ENCODE measurements at places on chromosomes 1 and 21.
A peak's percentile ranks its signal among the peaks of the same experiment; 100 is the strongest.

DNA sequence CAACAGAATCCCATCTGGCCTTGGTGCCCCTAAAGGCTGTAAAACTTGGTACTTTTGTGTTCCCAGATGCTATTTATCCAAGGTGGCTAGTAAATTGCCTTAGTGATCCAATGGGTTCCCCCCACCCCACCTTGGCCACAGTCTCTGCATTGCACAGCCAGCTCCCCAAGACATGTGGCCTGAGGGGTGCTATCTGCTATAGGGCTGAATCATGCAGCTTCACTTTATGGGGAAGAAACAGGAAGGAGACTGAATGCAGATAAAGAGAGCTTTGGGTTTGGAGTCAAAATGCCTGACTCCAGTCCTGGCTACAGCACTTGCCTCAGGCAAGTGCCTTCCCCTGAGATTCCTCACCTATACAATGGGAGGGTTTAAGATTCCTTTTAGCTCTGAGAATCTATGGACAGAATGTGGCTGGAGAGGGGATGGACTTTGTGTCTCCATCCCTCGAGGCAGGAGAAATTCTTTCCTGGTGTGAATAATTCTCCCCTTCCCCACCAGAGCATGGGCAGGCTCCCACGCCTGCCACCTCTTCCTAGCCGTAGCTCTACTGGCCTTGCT, 6.5 kb downstream of the RHEX start:
- DNase-seq: peak; percentile 75

DNA sequence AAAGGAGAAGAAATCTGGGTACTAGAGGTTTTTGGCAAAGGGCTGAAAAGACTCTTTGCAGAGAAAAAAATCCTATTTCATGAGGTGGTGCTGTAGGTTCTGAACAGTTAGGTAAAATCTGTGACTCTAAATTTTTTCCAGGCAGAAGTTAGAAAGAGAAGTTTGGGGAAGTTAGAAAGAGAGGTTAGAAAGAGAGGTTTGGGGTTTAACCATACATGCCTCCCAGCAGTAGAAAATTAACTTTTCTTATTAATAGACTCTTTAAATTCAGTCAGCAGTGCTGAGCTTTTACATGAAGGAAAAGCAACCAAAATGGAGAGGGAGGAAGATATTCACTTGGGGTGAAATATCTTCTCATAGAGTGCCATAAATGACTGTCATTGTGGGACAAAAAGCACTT, 12.2 kb downstream of the AMY1C start:
- DNase-seq: no peak

DNA sequence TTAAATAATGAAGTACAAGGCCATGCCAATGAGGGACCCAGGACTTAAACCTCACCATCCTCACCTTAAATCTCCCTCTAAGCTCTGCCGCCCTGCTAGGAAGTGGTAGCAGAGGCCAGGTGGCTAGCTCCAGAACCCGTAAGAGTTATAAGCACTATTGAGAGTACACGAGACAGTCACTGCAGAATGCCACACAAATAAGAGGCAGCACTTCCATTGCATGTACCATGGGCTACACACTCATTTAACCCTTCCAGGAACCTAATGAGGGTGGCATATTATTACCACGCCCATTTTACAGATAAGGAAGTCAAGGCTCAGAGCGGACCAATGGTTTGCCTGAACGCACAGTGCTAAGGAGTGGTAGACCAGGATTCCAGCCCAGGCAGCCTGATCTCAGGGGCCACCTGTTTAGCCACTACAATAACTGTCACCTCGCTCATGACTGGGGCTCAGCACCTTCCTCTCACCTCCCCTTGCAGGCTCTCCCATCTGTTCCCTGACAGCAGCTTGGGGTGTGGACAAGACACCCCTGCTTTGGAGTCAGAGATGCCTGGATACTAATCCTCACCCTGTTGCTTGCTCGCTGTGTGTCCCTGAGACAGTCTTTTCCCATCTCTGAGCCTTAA, 54.8 kb upstream of the ID3 start:
- no peak for DNase-seq

GRCh38 chr21:45992301-45993209, 11.0 kb downstream of the COL6A1 start:
- DNase-seq: no peak

DNA sequence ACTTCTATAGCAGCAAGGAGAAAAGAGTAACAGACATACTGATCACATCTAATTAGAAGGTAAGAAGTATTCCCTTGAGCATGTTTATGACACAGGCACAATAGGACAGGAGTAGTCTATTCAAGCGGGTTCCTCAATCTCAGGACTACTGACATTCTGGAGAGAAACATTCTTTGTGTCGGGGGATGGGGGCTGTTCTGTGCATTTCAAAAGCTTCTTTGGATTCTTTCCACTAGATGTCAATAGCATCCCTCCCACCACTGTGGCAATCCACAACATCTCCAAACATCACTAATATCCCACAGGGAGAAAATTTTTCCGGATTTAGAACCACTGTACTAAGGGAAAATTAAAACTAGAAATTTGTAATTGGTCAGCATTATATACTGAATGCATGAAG, 56.9 kb downstream of the ADAMTS5 start:
- no peak for DNase-seq

- no peak for DNase-seq
These were observed 32.1 kb downstream of the SH3BP5L start for GRCh38 chr1:248793592-248793991.

DNA sequence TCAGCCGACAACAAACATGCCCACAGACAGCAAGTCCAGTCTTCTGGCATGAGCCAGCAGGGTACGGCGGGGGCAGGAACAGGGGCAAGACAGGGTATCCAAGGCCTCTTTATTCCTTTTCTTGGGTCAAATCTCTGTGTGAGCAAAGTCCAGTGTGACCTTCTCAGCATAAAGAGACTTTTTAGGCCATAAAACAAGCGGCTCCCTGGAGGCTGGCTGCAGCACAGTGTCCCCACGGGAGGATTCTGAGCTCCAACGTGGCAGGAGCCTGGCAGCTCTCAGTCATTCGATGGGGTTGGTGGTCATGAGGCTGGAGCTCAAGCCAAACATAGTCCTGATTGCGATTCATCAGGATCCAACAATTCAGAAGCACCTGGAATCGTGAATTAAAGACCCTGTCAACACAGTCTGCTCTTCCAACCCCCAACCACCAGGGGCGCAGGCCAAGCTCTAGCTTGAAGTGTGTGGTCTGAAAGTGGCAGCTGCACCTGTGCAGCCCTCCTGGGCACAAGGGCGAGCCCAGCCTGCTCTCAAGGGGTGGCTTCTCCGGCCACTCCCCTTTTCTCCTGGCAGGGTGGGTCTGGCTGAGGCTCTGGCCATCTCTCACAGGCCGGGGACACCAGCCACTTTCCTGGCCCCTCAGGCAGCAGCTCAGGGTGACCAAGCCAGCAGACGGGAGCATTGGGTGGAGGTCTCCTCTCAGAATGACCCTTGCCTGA, 62.1 kb downstream of the SLC66A1 start:
- DNase-seq: peak; percentile 41

DNA sequence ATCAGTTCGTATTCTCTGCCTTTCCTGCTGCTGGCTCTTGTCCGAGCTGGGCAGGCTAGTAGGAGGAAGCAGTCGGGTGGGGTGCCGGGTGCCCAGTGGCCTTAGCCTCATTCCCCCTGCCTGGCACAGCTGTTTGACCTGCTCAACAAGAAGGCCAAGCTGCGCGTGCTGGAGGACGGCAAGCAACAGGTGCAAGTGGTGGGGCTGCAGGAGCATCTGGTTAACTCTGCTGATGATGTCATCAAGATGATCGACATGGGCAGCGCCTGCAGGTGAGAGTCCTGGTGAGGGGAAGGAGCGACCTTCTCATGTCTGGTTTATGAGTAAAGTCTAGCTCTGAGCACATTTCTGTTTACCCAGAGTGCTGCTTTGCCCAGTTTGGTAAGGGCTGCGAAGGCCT, 16.3 kb upstream of the RPS8 start:
- no peak for DNase-seq

- DNase-seq: no peak
These were observed 64.2 kb downstream of the SELENOF start for GRCh38 chr1:86849756-86850155.

DNA sequence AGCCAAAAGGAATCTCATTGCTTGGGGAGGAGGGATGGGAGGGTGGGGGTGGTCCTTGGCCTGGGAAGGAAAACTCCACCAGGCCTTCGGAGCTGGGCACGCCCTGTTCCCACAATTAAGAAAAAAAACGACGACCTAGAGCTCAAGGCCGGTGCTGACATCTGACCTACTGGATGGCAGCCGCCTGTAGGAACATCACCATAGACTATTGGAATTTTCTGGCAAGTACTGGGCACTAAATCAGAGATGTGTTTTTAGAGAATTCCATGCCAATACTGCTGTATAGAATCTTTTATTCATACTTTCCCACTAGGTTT, 729 bp downstream of the NADK start:
- peak; percentile 44 for DNase-seq

- no peak for DNase-seq
These were observed 70.6 kb upstream of the DYNLT5 start for GRCh38 chr1:66681686-66682085.

DNA sequence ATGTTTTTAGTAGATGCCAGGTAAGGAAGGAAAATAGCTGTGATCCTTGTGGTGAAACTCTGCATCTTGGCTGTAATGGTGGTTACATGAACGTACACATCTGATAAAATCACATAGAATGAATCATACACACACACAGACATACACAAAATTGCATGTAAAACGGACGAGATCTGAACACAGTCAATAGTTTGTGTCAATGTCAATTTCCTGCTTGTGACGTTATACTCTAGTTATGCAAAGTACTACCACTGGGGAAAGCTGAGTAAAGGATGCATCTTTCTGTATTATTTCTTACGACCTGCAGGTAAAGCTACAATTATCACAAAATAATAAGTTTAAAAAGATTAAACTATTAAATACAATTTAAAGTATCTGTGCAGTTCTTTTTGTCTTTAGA, 493.7 kb upstream of the ZP4 start:
- no peak for DNase-seq

DNA sequence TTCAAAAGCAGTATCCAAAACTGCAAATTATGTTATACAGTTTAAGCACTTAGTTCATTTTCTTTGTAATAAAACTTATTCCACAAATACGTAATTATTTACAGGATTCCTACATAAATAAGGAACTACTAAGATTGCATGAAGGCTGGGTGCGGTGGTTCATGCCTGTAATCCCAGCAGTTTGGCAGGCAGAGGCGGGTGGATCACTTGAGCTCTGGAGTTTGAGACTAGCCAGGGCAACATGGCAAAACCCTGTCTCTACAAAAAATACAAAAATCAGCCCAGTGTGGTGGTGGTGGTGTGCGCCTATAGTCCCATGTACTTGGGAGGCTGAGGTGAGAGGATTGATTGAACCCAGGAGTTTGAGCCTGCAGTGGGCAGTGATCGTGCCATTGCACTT, 69.3 kb downstream of the POU2F1 start:
- DNase-seq: no peak

DNA sequence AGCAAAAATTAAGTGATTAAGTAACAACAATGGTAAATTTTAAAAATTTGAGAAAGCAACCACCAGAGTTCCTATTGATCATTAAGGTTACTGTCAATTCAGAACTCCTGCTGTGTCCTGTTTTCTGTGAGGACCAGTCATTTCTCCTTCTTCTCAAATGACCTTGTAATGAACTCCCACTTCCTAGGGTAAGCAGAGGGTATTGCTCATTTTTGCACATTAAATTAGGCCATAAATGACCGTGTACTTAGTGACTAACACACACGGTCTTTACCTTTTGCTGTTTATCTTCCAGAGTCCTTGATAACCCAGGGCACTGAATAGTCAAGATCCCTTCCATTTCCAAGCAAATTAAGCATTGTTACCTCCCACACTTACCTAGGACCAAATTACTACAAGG, 227.5 kb upstream of the LYPLAL1 start:
- no peak for DNase-seq

DNA sequence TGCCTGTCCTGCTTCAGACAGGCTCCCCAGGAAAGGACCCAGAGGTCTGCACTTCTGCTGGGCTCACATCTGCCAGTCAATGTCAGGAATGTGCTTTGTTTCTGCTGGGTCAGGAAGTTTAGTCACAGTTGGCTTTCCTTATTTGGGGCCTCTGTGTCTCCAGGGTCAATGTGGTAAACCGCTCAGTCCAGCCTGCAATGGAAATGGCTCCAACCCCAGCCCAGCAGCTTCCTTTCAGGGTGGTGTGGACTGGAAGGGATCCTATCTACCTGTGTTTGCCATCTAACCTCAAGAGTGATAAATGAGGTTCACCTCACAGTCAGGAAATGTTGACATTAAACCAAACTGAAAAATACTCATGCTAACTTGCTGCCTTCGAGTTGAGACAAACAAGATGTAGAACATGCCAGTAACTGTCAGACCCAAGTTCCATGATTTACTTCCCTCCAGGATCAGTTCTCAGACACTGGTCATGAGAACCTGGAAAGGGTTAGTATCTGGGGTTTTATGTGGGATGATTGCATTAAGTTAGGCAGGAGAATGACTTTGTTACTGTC, 20.3 kb downstream of the ENO1 start:
- DNase-seq: peak; percentile 95

- DNase-seq: no peak
These were observed 31.0 kb upstream of the MTMR11 start for GRCh38 chr1:149967646-149968045.

DNA sequence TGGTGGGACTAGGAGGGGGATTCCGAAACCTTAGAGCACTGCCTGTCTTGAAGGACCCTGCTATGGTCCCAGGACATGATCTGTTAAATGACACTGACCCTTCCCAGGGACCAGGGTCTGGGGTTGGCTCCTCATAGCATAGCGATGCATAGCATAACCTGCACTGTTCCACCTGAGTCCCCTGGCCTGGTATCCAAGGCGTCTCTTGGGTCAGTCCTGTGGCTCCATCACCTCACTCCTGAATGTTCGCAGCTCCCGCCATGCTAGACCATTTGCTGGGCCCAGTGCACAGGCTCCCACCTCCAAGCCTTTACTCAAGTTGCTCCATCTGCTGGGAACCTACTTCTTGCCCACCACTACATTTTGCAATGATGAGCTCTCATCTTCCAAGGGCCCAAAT, 39.0 kb upstream of the MAGOH start:
- DNase-seq: no peak

- peak; percentile 46 for DNase-seq
These were observed 57.6 kb downstream of the CD34 start for GRCh38 chr1:207853372-207853757.

- DNase-seq: no peak
These were observed 95.0 kb upstream of the MROH9 start for GRCh38 chr1:170840371-170840770.

All from hematopoietic multipotent progenitor cell treated with erythropoietin and hydrocortisone succinate and interleukin-3 and kit ligand, for 4 days (in vitro differentiated cells).